Right lung (tissue), 10 donors: ENCODE measurements at places on chromosomes 2 and 18.

DNA sequence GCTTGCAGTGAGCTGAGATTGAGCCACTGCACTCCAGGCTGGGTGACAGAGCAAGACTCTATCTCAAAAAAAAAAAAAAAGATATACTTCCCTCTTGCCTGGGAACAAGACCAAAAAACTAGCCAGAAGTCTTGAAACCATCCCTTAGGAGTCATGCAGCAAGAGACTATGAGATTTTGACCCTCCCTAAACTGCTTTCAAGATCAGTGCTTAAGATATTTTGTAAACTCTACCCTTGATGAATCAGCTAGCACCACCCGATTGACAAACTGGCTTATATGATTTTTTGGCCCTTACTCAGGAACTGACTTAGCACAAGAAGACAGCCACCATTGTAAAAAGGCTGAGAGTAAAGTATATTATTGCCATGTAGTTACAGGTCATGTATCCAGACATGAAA, 3.8 kb downstream of the SULT1C3 start:
- DNase-seq: no peak

GRCh38 chr2:25082002-25082622, 40.2 kb downstream of the EFR3B start:
- DNase-seq: no peak

DNA sequence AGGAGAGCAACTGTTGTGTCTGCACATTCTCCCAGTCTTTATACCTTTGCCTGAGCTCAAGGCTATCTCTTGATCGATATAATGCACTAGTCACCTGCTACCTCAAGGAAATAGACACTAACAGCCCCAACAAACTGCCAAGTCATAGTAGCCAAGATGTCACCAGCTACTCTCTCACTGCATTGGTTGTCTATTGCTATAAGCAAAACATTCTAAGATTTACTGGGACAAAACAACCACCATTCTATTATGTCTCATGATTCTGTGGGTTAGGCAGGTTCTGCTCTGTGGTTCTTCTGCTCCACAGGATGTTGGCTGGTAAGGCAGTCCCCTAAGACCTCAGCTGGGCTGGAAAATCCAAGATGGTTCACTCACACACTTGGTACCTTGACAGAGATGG, 28.5 kb upstream of the MLPH start:
- DNase-seq: no peak

DNA sequence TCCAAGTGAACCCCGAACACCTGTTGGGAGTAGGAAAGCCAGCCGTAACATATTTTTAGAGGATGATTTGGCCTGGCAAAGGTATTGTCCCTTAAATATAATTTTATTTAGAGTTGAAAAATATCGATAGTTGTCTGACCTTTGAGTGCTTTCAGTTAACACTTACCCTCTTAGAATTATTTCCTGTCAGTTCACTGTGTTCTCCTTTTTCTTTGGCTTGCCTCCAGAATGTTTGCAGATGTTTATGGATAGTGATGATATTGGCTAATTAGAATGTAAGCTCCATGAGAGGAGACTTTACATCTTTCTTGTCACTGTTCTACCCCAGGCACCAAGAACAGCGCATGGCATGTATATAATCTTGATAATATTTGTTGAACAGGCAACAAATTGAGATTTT, 19.8 kb downstream of the PIKFYVE start:
- no peak for DNase-seq

DNA sequence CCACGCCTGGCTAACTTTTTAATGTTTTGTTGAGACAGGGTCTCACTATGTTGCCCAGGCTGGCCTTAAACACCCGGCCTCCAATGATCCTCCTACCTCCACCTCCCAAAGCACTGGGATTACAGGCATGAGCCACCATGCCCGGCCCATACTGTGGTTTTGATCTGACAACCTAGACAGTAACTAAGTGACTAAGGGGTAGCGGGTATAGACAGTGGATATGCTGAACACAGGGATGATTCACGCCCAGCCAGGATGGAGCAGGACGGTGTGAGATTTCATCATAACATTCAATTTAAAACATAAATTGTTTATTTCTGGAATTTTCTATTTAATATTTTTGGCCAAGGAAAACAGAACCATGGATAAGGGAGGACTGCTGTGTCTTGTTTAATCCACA, 36.0 kb upstream of the YPEL5 start:
- DNase-seq: no peak

DNA sequence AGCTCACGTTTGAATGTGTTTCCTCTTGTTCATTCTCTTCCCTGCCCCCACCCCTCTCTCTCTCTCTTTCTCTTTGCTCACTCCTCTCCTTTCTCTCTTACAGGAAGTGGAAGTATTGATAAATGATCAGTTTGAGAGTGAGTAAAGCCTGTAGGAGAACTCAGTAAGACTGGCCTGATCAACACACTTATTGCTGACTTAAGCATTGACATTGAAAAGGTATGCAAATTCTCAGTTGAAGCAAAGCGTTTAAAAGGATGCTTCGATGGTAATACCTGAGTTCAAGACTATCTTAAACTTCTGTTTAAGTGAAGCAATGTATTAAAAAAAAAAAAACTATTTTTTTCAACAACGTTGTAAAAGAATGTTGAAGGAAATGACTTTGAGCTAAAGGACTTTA, 115.7 kb upstream of the DDX18 start:
- DNase-seq: no peak

DNA sequence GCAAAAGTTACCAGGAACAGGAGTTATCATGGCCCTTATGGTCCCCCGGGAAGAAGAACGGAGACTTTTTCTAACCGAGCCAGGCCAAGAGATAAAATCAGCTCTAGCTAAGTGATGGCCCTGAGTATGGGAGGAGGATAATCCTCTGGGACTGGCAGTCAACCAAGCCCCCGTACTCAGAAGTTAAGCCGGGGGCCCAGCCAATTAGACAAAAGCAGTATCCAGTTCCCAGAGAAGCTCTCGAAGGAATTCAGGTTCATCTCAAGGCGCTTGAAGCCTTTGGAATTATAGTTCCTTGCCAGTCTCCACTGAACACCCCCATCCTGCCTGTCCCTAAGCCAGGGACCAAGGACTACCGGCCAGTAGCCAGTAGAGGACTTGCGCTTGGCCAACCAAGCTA, 365.3 kb upstream of the TCF4 start:
- no peak for DNase-seq

GRCh38 chr2:10985260-10985659, 73.5 kb downstream of the KCNF1 start:
- peak; percentile 55 for DNase-seq

- no peak for DNase-seq
Observed at GRCh38 chr18:32696376-32696775, 76.4 kb downstream of the KLHL14 start.

- no peak for DNase-seq
Observed at GRCh38 chr2:28096421-28096820, 205.9 kb downstream of the BABAM2 start.

GRCh38 chr18:3758531-3758930, 308.6 kb downstream of the TGIF1 start:
- DNase-seq: no peak

DNA sequence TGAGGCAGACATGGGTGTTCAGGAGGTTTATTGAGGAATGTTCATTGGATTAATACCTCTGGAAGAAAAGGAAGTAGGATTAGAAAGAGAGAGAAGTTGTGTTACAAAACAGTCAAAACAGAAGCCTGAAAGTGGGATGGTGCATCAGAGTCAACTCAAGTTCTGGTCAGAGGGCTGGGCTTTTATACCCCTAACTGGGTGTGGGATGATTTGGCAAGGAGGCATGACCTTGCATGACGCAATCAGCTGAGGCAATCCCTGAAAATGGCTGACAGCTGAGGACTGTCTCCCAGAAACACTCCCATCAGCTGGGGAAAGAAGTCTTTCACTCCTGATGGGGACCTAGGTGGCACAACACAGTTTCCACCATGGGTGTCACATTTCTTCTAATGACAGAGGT, 818.2 kb downstream of the SATB2 start:
- DNase-seq: no peak

GRCh38 chr2:135175177-135175576, 123.1 kb downstream of the RAB3GAP1 start:
- no peak for DNase-seq

- no peak for DNase-seq
Observed at GRCh38 chr2:186949726-186950256, 100.8 kb upstream of the ZSWIM2 start.

DNA sequence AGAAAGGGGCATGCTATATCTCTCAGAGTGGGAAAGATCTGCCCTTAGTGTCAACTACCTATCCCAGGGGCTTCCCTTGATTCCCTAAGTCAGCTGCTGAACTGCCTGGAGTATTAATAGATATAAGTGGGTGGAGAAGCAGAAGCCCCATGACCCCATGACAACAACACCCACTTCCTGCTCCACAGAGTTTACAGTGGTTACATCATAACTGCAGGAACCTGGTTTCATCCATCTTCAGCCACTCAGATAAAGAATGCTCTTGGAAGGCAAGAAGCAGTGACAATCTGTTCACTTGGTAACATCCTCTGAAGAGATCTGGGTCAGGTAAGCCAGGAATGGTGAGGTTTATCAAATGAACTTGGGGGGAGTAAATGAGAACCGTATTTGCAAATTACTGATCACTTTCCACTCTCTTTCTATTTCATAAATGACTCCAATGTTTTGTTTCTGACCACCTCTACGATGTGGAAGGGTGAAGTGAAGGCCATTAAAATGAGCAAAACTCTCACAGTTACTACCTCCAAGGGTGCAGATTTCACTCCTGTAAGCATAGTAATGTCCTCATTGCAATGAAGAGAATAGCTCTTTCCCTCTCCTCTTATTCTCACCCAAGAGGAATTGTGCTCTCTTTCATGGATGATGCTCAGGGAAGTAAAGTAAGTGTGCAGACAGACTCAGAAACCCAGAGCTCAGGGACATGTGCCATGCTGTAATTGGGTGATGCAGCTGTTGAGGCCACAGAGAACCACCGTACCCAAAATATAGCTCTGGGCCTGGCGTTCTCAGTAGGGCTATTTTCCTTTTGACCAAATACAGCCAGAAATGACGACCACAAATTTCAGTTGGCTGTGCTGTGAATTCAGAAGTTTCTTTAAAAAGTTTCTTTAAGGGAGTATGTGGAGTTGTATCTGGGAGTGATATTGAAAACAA, 192.8 kb upstream of the APCDD1 start:
- DNase-seq: no peak

- no peak for DNase-seq
Observed at GRCh38 chr2:43114210-43114609, 112.2 kb downstream of the ZFP36L2 start.

GRCh38 chr2:131413148-131413747, 49.3 kb upstream of the RAB6D start:
- DNase-seq: peak; percentile 32

DNA sequence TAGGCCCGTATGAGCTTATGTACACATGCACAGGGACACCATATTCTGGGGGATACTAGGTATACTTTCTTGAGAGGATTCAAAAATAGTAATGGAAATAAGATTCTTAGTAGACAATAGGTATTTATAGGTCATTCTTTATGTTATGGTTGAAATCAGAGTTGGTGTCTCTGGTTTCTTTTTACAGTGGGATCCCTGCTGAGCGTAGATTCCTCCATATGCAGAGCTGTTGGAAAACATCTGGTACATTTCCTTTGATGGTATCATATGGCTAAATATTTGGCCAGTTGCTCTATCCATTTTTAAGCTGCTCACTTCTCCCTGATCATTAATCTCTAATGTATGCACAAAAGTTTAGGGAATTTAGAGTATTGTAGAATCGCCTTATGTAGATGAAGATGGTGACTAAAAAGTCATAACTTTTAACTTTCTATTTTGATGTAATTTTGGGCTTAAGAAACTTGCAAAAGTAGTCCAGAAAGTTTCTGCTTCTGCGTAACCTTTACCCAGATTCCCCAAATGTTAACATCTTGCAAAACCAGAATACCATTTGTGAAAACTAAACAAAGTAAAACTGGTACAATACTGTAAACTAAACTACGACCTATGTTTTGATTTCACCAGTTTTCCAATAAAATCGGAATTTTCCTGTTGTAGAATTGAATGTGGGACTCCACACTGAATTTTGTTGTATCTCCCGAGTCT, 5.4 kb downstream of the ARHGAP28 start:
- DNase-seq: no peak

DNA sequence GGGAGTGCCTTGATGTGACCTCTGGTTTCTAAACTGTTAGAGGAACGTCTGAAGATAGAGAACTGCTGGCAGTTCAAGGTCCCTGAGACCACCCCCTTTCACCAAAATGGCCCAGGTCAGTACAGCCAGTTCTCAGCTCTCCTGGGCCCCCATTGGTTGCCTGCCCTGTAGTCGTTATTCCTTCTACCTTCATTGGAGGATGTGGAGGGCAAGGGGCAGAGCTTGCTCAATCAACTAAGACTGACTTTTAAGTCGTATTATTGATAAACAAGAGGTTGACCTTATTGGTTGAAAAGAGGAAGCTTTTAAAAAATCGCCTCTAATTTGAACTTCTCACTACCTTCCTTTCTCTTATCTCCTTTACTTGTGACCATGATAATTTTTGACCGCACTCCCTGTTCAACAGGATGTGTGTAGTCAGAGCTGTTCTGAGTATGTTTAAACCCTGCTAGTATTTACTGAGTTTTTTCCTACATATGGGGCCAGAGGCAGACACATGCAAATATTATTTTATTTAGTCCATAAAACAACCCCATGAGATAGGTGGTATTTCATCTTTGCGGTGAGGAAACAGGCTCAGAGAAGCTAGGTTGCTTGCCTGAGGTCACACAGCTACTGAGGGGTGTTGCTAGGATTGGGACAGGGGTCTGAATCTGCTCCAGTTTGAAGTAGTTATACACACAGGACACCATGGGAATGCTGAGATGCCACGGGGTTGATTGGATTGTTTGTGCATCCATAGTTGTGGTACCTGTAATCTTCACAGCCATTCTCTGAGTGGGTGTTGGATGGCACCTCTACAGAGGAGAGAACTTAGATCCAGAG, 65.9 kb downstream of the TMEM247 start:
- no peak for DNase-seq

DNA sequence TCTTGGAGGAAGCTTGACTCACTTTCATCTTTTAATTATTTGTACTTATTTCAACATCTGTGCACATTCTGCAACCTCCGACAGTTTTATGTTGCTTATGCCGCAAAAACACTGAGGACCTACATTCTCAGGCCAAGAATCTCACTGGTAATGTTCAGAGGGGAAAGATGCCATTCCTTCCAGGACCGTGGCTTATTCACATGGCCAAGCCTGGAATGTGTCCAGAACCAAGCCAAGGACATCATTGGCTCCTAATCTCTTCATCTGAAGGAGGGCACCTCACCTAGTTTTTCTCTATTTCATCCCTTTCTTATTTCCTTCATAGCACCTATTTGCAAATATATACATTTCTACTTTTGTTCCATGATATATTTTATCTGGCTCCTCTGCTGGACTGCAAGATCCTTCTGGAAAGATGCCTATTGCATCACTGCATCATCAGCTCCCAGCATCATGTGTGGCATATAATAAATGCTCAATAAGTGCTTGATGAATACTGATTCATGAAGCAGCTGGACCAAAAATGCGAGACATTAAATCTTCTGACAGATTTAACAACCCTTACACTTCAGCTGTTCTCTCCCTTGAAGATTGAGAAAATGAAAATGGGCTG, 377.1 kb downstream of the TNS1 start:
- peak; percentile 83 for DNase-seq
